ENCODE measurements at places on chromosomes 11 and 22.
A peak's percentile ranks its signal among the peaks of the same experiment; 100 is the strongest.

DNA sequence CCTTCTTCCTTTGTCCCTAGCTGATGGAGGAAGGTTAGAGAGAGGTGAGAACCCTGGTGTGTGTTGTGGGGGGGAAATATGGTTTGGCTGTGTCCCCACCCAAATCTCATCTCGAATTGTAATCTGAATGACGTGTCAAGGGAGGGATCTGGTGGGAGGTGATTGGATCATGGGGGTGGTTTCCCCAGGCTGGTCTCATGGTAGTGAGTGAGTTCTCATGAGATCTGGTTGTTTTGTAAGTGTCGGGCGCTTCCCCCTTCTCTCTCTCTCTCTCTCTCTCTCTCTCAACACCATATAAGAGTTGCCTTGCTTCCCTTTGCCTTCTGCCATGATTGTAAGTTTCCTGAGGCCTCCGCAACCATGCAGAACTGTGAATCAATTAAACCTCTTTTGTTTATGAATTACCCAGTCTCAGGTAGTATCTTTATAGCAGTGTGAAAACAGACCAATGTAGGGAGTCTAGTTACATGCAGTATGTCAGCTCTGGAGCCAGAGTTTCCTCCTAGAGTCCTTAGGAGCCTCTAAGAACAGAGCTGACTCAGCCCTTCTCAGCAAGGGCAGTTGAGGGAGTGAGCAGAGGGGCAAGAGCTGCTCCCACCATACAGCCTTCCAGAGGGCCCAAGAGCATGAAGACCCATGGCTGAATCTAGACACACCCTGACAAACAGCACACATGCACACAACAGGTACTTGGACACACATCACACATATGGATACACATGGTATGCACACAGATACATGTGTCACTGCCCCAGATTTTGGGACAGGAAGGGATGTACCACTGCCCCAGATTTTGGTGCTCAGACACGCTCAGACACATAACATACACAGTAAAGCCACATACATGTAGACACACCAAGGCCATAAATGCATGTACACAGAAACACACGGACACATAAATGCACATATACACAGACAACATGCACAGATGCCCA, 12.9 kb upstream of the LRRC32 start:
- peak; percentile 28 for DNase-seq

GRCh38 chr11:107953446-107953845, 25.2 kb downstream of the RAB39A start:
- no peak for DNase-seq

DNA sequence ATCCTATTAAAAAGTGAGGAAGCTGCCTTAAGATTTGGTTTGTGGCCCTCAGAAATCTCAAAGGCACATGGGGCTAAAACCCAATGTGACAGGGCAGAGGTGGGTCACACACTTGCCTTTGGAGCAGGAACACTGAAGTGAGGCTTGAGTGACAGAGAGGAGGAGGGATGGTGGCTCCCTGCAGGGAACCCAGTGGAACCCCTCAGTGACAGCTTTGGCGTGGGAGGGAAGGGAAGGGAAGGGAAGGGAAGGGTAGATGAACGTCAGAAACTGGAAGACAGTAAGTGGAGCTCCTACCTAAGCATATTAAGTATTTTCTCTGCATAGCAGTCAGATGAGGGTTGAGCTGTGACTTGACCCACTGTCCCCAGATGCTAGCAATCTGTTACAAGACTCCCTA, 68.5 kb downstream of the TMPRSS5 start:
- no peak for DNase-seq

GRCh38 chr11:11445441-11446185, 92.6 kb upstream of the CSNK2A3 start:
- DNase-seq = no peak

- no peak for DNase-seq
These were observed 25.9 kb upstream of the CCDC34 start for GRCh38 chr11:27388869-27389268.

DNA sequence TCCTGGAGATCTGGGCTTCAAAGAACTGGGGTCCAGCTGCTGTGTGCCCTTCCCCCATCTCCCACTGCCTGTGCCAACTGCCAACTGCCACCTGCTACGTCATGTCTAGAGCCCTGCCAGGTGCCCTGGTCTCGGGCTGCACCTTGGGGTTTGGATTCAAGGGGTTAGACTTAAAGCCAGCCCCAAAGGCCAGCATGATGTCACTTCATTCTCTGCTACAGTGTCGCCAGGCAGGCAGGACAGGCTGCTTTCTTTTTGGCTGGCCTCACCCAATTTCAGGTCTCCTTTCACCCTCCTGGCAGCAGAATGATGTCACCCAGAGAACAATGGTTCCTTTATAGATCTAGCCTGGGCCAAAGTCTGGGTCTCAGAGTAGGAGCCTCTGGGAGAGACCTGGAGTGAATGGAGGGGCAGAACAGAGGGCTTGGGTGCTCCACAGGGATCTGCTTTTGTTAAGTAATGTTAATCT, 79.5 kb upstream of the CRYBB3 start:
- no peak for DNase-seq

DNA sequence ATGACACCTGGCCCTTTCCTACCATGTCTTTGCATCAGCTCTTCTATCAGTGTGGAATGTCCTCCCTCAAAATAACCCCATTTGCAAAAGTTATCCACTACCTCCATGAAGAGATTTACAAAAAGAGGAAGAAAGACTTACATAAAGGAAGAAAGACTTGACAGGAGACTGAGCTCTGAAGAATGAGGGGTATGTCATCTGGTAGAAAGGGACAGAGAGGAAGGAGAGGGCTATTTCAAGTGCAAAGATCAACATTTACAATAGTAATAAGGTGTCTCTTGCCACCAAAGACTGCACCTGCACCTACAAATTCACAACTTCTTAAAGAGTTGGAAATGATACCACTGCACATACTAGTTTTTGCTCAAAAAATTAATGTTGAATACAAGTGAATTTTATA, 18.2 kb downstream of the PAK1 start:
- DNase-seq = peak; percentile 33

DNA sequence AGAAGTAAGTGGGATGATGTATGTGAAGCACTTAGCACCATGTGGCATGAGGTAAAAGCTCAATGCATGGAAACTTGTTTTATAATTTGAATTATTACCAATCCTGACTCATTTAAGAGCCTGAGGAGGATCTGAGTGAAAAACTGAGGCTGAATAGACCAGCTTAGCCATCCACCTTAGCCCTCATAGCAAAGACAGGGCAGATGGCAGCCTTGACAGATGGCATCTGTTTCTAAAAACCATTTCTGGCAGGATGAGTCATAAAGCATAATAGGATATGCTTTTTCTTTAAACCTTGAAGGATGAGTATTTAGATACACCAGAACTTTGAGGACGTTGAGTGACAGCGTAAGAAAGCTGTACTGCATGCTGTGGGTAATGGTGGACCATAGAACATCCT, 61.0 kb upstream of the NAV2 start:
- DNase-seq = no peak
